ENCODE measurements at places on chromosomes 4 and X.

GRCh38 chrX:374596-374995 is 12.1 kb downstream of the PPP2R3B start:
- DNase-seq: peak; percentile 12

- DNase-seq: no peak
Measured at GRCh38 chrX:120732461-120732860, 102.6 kb upstream of the C1GALT1C1 start.

DNA sequence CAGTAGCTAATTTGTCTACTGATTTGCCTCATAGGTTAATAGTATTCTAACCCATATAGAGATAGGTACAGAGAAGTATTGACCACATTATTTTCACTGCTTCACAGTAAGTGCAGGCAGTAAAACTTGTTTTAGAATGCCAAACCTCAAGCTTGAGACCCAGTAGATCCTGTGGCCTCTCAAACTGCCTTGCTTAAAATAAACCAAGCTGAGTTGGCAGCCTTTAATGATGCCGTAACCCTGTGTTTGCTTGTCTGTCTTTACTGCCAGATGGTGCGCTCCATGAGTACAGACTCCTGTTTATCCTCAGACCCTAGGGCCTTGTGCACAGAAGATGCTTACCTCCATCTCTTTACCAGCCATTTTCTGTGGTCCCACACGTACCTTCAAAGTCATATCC is 50.8 kb downstream of the ANXA3 start:
- no peak for DNase-seq

- DNase-seq: no peak
Measured at GRCh38 chrX:142001934-142002333, 98.2 kb downstream of the MAGEC1 start.

GRCh38 chrX:47174376-47174775 is 19.3 kb upstream of the UBA1 start:
- DNase-seq: no peak

DNA sequence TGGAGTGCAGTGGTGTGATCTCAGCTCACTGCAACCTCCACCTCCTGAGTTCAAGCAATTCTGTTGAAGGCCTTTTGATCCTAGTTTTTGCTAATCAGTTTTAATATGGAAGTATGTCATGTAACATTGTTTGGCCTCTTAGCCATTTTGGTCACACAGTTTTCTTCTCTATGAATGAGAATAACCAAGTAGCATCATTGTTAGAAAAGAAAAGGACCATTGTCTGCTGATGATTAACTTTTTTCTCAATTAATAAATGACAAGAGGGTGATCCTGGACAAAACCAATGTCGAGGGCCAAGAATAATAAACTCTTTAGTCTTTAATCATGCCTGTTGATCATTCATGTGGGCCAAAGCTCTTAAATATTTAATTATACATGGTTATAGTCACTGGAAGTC is 289.3 kb upstream of the MAGEB2 start:
- no peak for DNase-seq

GRCh38 chr4:132646186-132646585 is 502.9 kb upstream of the PCDH10 start:
- DNase-seq: no peak

DNA sequence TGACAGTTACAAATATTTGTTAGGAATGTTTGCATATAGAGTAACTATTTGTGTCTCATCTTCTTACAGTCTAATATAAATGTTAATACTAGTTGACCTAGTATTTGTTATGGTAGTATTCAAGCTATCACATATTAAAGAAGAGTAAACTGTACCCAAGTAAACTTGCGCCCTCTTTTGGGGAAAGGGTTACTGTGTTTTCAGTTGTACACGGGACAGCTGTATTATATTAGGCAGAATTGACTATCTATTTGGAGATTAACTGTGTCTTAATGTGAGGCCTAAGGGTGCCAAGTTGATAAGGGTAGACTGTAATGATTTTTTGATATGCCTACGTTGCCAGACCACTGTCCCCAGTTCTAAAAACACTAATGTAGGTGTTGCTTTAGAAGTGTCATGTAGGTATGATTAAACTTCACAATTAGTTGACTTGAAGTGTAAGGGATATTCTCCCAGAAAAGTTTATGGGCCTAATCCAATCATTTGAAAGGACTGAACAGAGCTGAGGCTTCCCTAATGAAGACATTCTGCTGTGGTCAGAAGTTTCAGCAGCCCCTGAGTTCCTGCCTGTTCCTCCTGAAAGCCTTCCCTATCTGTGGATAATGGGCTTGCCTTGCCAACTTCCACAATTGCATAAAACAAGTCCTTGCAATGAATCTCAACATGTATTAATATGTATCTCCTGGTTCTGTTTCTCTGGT is 172.8 kb upstream of the CXCL13 start:
- no peak for DNase-seq

DNA sequence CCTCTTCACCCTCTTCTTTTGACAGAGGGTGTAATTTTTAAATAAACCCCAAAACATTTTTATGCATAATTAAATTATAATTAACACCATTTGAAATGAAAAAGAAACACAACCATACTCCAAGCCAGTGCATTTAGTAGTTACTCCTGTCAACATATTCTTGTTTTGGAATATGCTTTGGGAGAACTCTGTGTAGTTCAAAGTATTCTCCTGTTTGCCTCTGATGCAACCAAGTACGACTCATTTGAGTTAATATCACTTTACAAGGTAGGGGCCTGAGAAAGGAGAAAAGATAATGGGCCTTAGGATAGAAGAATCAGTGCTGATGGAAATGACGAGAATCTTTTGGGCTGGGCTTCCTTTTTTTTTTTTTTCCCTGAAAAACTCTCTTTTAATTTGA is 2.7 kb downstream of the PTPN13 start:
- peak; percentile 28 for DNase-seq

DNA sequence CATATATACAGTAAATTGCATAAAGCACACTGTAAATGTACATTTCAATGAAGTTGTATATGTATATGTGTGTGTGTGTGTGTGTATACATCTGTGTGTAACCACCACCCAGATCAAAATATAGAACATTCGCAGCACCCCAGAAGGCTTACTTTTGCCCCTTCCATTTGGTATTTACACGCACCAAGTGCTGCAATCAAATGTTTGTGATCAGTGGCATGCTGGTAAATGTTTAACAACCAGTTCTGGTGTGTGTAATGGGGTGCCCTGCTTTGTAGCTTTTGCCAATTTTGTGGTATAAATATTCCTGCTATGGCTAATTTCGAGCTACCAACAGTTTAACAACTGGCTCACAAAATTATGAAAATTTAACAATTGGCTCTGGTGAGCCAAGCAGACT is 101.3 kb downstream of the RTL5 start:
- DNase-seq: no peak

DNA sequence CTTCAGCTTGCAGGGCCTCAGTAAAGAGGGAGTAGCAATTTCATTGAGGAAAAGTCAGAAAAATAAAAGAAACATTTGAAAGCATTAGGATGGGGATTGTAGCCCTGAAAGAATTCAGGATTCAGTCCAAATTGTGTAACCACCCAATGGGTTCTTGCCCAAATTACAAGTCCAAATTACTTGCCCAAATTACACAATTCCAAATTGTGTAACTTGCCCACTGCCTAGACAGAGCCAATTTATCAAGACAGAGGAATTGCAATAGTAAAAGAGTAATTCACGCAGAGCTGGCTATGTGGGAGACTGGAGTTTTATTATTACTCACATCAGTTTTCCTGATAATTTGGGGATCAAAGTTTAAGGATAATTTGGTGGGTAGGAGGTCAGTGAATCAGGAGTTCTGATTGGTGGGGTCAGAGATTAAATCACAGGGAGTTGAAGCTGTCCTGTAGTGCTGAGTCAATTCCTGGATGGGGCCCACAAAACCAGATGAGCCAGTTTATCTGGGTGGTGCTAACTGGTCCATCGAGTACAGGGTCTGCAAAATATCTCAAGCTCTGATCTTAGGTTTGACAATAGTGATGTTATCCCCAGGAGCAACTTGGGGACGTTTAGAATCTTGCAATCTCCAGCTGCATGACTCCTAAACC is 18.1 kb upstream of the PAGE5 start:
- DNase-seq: no peak

DNA sequence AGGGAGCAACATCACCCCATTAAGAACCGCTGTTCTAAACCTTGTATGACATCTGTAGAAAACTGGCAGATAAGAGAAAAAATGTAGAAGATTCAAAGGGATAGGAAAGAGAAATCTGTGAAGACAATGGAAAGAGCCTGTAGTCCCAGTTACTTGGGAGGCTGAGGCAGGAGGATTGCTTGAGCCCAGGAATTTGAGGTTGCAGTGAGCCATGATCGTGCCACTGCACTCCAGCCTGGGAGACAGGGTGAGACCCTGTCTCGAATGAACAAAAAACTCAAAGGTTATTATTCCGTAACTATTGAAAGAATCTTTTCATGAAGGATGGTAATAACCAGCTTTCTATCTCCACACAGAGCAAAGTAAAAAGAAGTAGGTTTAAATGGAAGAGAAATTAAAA is 1.6 kb upstream of the CLCN4 start:
- no peak for DNase-seq

- DNase-seq: no peak
Measured at GRCh38 chr4:22875587-22876257, 183.0 kb downstream of the GBA3 start.

DNA sequence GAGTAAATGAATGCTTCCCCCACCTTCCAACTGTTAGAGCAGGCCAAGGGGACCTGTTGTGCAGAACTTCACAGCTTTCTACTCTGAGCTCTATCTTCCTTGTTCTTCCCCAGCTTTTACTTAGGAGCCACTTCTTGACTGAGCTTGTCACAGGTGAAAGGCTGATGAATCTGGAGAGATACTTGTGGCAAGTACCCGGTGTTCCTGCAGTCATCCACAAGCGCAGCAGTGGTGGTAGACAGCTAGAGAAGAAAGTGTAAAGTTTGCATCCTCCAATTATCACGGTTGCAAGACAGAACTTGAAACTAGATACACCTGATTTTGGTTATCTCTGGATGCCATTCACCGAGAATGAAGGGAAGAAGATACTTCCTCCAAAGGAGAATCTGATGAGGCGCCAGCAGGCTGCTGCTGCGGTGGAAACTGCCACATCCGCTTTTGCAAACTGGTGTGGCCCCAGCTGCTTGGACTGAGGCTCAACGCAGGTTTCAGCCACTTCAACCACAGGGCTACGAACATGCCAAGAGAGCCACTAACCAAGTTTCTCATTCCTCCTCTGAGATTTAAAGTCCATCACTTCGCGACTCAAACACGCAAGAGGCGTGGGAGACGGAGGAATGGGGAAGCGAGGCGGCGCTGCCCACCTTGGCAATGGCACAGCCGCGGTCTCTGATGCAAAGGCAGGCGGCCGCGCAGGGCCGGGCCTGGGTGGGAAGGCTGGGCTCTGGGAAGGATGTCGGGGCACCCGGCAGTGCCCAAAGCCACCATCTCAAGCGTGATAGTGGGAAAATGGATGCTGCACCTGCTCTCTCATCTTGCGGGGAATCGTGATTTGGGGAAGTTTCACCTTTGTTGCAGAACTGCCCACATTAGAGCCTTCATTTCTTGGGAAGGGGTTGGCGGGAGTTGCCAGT is 1.3 kb upstream of the FHIP1A start:
- no peak for DNase-seq

DNA sequence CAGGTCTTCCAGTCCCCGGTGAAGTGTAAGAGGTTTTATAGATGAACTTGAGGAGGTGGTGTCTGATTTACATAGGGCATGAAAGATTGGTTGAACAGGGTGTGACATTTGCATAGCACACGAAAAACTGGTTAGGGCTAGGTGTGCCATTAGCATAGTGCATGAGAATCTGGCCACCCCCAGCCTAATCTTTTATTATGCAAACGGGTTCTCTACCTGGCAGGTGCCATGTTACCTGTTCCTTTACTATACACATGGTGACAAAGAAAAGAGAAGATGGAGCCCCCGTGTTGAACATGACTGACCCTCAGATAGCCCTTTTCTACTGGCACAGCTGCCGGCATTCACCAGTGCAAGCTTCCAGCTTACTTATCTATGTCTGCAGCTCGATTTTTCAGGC is 71.0 kb downstream of the UCHL1 start:
- DNase-seq: no peak

DNA sequence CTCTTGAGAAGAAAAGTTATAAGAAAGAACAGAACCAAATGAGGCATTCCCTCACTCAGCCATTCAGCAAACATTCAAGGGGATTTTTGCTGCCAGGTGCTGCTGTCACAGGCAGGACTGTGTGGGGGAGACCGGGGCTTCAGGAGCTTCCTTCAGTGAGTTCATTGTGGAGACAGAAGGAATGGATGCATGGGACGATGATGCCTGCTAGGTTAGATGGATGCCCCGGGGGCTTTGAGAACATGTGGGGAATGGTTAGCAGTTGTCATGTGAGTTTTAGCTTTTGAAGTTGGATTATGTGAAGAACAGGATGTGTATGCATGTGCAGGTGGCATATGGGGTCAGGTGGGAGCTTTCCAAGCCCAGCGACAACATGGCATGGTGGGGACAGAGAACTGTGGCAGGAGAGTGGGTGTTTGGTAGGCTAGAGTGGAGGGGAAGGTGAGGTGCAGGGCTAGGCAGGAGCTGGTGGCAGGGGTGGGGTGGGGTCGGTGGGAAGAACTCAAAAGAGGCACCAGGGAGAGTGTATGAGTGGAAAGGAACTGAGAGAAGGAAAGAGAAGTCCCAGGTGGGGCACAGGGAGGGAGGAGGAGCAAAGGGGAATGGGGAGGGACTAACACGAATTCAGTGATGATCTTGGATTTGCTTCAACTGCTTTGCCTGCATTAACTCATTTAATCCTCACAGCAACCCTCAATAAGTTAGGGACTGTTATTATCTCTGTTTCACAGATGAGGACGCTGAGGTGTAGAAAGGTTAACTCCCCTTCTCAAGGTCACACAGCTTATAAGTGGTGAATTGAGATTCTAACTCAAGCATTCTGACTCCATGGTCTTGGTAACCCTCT is 8.4 kb downstream of the DCUN1D4 start:
- no peak for DNase-seq

- DNase-seq: peak; percentile 39
Measured at GRCh38 chrX:14013054-14013453, 16.6 kb downstream of the GEMIN8 start.

GRCh38 chrX:138745196-138745595 is 33.7 kb upstream of the FGF13 start:
- peak; percentile 25 for DNase-seq

DNA sequence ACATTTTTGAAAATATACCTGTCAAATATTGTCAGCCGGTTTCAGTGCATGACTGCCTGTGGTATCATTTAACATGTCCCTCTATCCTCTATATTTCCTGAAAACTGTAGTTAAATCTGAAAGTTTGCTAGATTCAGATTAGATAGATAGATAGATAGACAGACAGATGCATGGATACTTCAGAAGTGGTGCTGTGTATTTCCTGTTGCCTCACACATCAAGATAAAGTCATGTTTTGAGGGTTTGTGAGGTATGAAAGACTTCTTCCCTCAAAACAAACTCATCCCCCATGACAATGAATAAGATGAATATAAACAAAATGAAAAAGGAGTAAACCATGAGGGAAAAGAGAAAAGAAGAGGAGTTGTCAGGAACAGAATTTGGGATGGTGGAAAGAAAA is 6.0 kb upstream of the BST1 start:
- DNase-seq: no peak

- no peak for DNase-seq
Measured at GRCh38 chr4:90127706-90128345, 632 bp downstream of the CCSER1 start.

- no peak for DNase-seq
Measured at GRCh38 chr4:155419266-155419665, 42.5 kb upstream of the MAP9 start.

- DNase-seq: peak; percentile 7
Measured at GRCh38 chr4:148076964-148077363, 345.1 kb downstream of the ARHGAP10 start.

- no peak for DNase-seq
Measured at GRCh38 chr4:64780664-64781063, 371.4 kb upstream of the TECRL start.

Measured in fibroblast of skin of back (primary cell).